NB4 (cell line): ENCODE measurements at places on chromosomes 5 and 9.

- no peak for DNase-seq
Observed at GRCh38 chr5:109300367-109300766, 109.4 kb downstream of the PJA2 start.

DNA sequence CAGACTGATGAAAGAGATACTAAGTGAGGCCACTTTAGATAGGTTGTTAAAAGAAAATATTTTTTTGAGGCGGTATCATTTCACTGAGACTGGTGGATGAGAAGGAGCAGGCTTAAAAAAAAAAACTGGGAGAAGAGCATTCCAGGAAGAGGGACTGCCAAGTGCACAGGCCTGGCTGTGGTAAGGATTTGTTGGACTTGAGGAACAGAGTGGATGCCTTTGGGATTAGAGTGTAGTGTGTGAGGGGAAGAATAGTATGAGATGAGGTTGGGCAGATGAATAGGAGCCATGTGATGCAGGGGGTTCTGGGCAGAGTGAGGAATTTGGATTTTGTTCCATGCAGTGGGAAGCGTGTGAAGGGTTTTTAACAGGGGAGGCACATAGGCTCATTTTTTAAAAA lies 57.9 kb downstream of the PBX3 start:
- no peak for DNase-seq

DNA sequence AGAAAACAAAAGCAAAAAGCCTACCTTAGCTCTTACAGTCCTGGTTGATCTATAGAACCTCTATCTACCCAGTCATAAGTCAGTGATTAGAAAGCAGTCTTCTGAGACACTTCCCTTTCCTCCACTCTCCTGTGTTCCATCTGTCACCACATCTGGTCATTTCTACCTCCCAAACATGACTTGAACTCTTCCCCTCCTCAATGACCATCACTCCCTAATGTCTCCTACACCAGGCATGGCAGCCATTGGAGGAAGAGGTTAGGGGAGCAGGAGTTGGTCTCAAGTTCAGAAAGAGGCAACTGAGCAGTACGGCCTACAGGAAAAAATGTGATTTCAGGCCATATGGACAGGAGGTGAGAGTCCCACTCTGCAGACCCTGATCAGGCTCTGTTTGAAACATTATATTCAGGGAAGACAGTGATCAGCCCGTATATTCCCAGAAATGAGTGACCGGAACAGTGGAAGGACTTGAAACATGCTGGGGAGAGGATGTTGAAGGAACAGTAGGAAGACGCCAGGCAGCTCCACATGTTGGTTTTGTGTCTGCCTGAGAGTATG lies 12.0 kb downstream of the ABLIM3 start:
- no peak for DNase-seq

DNA sequence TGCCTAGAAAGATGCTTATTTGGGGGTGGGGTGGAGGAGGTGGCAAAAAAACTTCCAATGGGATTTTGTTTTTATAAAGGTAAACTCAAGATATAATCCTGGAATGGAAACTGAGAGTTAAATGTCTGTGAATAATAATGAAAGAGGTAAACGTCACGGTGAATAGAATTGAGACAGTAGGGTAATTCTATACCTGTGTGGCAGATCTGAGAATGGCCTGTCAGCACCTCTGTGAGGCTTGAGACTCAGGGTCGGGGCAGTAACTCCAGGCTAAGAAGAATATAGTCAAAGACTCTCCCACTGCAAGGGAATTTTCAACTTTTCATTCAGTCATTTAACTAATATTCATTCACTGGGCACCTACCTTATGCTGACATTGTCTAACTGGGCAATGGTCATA lies 581.2 kb upstream of the ZNF608 start:
- no peak for DNase-seq

DNA sequence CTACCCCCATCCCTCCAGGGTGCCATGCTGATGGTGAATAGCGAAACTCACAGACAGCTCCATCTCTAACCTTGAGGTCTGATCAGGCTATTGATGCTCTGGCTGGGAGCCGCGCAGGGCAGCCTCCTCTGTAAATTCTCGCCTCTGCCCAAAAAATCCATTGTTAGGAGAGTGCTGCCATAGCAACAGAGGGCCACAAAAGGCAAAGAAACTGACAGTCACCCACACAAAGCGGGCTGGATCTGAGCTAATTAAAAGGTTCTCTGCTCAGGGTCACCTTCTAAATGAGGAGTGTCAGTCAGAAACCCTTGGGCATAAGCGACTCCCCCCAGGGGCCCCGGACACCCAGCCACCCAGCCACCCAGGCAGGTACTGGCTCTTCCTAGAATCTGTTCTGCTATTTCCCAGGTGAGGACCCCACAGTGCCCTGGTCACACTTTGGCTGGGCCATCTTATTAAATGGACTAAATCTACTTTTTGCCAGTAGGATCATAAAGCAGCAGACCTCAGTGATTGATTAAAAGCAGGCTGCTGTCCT lies 126.7 kb downstream of the MED10 start:
- no peak for DNase-seq
